Purkinje cell (primary cell): ENCODE measurements at places on chromosomes 5 and 9. TPM values are rescaled to one million over a fixed set of nuclear protein-coding genes. Genes with fewer than 3 reads are reported as not detected.

The CDH10 gene
- polyA plus RNA-seq, result 13.7 and 18.7 TPM in 2 replicates

The PCDHGA5 gene
- 2.2 and 2.5 TPM in 2 replicates for polyA plus RNA-seq

The PCYOX1L gene
- 15.3 and 18.3 TPM in 2 replicates for polyA plus RNA-seq

The CXCL14 gene
- 0.27 and 0.39 TPM in 2 replicates for polyA plus RNA-seq
